Left renal pelvis (tissue), 4 donors: ENCODE measurements at places on chromosomes 16 and 17. TPM values are rescaled to one million over a fixed set of nuclear protein-coding genes. Genes with fewer than 3 reads are reported as not detected.

The PMFBP1 gene
- polyA plus RNA-seq = 3.5 TPM

DNA sequence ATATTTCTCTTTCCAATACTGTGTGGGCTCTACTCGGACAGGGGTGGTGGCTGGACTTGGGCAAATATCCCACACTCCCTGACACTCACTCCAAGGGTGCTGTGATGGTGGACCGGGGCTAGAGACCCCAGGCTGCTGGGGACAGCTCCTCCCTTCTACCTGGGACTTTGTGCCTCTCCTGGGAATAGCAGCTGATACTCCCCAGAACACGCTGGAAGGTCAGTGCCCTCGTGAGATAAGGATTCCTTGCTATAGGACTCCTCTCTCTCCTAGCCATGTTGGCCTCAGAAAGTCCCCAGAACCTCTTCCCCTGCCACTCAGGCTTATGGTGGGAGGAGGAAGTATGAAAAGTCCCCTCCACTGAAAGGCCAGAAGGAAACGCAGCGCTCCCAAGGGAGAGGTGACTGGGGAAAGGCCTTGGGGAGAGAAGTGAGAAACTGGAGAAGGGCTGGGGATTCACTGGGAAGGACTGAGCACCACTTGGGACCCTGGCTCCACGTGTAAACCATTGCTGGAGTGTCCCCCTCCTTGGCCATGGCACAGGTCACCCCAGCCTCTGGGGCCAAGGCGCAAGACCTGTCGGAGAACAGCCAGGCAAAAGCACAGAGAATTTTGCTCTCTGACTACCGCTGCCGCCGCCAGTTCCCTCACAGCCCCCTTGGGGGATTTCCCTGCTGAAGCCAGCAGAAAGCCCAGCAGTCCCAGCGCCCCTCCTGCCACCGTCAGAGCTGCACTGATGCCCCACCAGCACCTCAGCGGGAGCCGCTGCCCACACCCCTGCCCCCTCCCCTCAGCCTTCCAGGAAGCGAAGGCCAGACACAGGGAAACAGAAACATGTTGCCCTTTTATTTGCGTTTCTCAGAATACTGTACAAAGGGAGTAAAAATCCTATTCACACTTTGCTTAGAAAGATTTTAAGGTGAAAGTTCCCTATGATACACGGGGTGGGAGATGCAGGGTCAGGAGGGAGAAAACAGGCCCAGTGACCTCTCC lies 2.1 kb upstream of the GSDMB start:
- DNase-seq = no peak

The HS3ST2 gene
- polyA plus RNA-seq = 0.37 TPM

GRCh38 chr17:35170968-35171771 lies 23.0 kb downstream of the SLC35G3 start:
- DNase-seq = no peak

- no peak for DNase-seq
These were observed 13.9 kb upstream of the HES7 start for GRCh38 chr17:8137645-8138373.

The RABEP2 gene
- 17.7 TPM for polyA plus RNA-seq

DNA sequence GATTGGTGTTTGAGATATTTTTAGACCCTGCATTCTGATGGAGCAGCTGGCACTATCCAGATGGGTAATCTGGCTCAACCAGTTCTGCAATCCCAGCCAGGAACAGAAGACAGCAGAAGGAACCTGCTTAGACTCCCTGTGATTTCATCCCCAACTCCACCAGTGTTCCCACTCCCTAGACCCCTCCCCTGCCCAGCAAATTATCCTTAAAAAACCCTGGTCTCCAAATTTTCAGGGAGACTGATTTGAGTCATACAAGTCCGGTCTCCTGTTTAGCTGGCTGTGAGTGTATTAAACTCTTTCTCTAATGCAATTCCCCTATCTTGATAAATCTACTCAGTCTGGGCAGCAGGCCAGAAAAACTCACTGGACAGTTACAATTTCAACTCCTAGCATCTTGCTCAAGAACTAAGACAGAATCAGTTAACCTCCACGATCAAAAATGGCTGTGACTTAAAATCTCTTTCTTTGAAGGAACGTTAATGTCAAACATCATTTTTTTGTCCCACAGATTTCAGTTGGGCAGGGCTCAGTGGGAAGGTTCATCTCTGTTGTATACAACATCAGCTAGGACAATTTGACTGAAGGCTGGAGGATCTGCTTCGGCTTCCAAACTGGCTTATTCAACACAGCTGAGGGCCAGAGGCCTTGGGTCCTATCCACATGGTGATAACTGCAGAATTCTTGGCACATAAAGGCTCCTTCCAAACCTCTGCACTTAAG lies 4.9 kb upstream of the RBL2 start:
- no peak for DNase-seq

DNA sequence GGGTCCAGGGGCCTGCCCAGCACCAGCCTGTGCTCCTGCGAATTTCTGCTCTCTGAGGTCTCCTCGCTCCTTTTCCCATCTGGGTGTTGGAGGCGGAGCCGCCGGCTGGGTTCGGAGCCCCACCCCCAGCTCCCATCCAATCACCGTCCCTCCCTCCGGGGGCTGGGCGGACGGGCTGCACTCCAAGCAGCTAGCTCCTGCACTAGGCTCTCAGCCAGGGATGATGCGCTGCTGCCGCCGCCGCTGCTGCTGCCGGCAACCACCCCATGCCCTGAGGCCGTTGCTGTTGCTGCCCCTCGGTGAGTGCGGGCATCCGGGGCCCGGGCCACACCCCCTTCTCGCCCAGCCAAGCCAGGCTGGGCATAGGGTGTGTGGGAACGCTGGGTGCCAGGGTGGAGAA lies at the start of gene NRN1L:
NRN1L (plus strand) TSS at position 202 of the 400 bp plus-strand sequence; CDS start at position 221, 19 bp downstream.
- no peak for DNase-seq

DNA sequence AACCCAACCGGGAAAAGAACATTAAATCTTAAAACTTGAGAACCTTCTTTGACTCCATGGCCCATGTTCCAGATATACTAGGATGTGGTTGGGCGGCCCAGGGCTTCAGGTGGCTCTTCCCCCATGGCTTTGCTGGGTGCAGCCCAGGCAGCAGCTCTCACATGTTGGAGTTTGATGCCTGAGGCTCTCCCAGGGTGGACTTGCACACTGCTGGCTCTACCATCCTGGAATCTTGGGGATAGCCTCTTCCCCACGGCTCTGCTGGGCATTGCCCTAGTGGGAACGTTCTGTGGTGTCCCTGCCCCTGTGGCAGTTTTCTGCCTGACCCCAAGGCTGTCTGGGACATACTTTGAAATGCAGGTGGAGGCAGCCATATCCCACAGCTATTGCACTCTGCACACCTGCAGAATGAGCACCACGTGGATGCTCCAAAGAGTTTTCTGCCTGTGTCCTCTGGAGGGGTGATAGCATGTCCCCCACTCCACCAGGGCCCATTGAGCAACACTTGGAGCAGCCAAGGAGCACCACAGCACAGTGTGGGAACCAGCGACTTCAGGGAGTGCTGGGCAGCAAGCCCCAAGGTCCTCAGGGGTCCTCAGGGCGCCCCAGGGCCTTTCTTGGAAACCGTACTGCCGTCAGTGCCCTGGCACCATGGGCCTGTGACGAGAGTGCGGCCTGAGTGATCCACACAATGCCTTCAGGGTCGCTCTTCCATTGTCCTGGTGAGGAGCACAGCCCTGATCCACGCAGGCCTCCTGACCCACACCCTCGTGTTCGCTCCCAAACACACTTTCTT lies 70.8 kb downstream of the GOSR1 start:
- DNase-seq = no peak

GRCh38 chr16:10675216-10675615 lies 19.5 kb downstream of the TEKT5 start:
- DNase-seq = no peak
